ENCODE measurements at places on chromosomes 16 and 17. TPM values are rescaled to one million over a fixed set of nuclear protein-coding genes. Genes with fewer than 3 reads are reported as not detected.

The UNC13D gene
- 12.7 TPM for total RNA-seq

The KRT36 gene
- total RNA-seq, result not detected

The ABR gene
- total RNA-seq, result 172 TPM

The CSNK2A2 gene
- 60.9 TPM for total RNA-seq

The NACA2 gene
- total RNA-seq, result not detected

The MMP2 gene
- total RNA-seq, result 311 TPM

The DOK4 gene
- 6.8 TPM for total RNA-seq

The HSD11B2 gene
- 0.77 TPM for total RNA-seq

The ANKRD40CL gene
- total RNA-seq, result not detected

The ATP1B2 gene
- total RNA-seq, result 0.08 TPM

The CA4 gene
- total RNA-seq, result 1.4 TPM

The EVPL gene
- total RNA-seq, result 36.4 TPM

The TBC1D28 gene
- total RNA-seq, result not detected

The QPRT gene
- total RNA-seq, result 27.9 TPM

The KLHL10 gene
- total RNA-seq, result not detected

The NSF gene
- 56.5 TPM for total RNA-seq

The CALB2 gene
- 0.59 TPM for total RNA-seq

The MYO1C gene
- total RNA-seq, result 251 TPM

The WBP2 gene
- 163 TPM for total RNA-seq

The GPR142 gene
- not detected for total RNA-seq

The PRSS36 gene
- 0.23 TPM for total RNA-seq

The SLC35G6 gene
- not detected for total RNA-seq

The P2RX1 gene
- total RNA-seq, result not detected

The FZD2 gene
- total RNA-seq, result 35.4 TPM

The FSCN2 gene
- 1.2 TPM for total RNA-seq

The MT3 gene
- not detected for total RNA-seq

The TNRC6A gene
- 53.6 TPM for total RNA-seq

The RCVRN gene
- total RNA-seq, result not detected

The DBNDD1 gene
- total RNA-seq, result 32.3 TPM

The C16orf87 gene
- total RNA-seq, result 8.7 TPM

The TMC8 gene
- total RNA-seq, result 1.4 TPM
